ENCODE measurements at places on chromosomes 16 and 17. TPM values are rescaled to one million over a fixed set of nuclear protein-coding genes. Genes with fewer than 3 reads are reported as not detected.
A peak's percentile ranks its signal among the peaks of the same experiment; 100 is the strongest.

DNA sequence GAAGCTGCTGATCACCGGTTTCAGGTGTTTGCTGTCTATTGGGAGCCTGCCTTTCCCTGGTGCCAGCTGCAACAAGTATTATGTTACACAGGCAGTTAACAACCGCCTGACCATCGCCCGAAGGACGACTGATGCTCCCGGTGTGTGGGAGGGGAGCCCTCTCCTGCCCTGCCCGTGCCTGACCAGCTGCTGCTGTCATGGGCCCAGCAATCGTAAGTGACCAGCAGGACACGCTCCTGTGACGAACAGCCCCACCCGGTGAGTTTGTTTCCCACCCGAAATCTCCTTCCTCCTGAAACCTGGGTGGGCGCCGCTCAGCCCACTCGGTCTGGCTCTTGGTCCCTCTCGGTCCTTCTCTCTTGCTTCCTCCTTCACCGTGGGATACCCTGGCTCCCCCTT is 17.9 kb upstream of the UBE2I start:
- no peak overlapping the region for H3K4me3 ChIP-seq
- H3K27ac ChIP-seq: no peak overlapping the region
- no peaks in the 10 kb centered on the region for H3K4me1 ChIP-seq
- DNase-seq: no peak

DNA sequence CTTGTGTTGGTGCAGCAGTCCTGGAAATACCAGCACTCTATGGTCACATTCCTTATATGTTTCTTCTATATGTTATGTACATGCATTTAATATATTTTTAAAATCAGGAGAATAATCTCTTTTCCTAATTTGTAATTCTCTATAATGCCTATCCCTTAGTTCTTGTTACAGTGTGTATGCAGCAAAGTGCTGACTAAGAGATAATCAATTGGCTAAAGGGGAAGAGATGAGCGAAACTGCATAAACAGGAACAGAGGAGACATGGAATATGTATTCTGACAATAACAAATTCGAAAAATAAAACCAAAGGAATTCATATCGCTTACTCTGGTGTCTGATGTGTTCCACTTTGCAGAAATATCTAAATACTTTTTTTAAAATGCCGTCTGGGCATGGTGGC is 41.7 kb downstream of the SYNRG start:
- H3K4me1 ChIP-seq: no peaks in the 10 kb centered on the region

GRCh38 chr17:8629371-8630226 is 926 bp downstream of the MYH10 start:
- peak overlapping the region; percentile 96 for H3K4me3 ChIP-seq
- no peaks in the 10 kb centered on the region for H3K36me3 ChIP-seq
- H3K27me3 ChIP-seq: no peaks in the 10 kb centered on the region
- DNase-seq: peak; percentile 59

The ZNF764 gene
- total RNA-seq: 8.5 TPM

DNA sequence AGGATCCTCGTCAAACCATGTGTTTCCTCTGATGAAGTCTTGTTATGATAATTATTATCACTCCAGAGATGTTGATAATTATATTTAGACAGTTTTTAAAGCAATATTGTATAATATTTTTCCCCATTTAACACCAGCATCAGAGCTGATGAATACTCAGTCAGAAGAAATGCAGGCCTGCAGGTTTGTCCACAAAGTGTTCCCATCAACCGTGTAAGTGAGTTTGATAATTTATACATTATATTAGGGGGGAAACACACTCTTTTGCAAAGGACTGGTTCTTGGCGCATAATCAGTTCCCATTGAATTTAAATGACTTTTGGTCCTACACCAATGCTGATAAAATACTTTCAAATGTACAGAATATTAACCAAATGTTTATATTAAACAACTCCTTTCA is 454.8 kb downstream of the TOX3 start:
- no peaks in the 10 kb centered on the region for H3K27me3 ChIP-seq
- no peak for DNase-seq
- no peaks in the 10 kb centered on the region for H3K4me1 ChIP-seq
- no peaks in the 10 kb centered on the region for H3K36me3 ChIP-seq

DNA sequence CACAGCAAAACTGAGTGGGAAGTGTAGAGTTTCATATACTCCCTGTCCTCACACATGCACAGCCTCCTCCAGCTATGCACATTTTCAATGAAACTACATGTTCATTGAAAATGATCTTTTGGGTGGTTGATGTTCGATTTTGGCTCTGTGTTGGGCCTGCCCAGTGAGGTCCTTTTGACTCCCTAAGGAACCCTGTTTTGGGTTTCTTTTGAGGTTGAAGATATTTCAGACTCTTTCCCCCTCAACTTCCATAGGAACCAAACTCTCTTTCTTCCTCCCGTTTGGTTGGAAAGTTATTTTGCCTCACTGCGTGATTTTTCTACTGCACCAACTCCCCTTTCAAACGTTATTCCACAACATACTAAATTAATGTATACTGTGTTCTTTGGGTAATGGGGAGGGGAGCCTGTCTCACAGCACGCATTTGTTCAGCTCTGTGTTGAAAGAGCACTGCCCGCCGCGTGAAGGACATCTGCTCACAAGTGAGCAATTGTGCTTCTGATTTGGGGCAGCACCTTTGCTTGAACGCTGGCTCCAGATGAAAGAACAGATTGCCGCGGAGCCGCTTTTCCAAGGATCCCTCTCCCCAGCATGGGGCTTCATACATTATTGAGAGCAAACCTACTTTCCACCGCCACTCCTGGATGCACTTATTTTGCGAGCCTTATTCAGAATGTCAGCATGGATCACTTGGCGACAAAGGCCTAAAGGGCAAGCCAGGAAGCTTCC is 385.9 kb downstream of the WWOX start:
- no peak for DNase-seq
- no peaks in the 10 kb centered on the region for H3K4me1 ChIP-seq
- no peak overlapping the region for H3K4me3 ChIP-seq
- H3K36me3 ChIP-seq: no peaks in the 10 kb centered on the region

The FNDC8 gene
- total RNA-seq: not detected

The DBNDD1 gene
- 1.1 TPM for total RNA-seq

The NME3 gene
- total RNA-seq: 33.0 TPM

- DNase-seq: no peak
- H3K27me3 ChIP-seq: no peaks in the 10 kb centered on the region
- no peaks in the 10 kb centered on the region for H3K36me3 ChIP-seq
Measured at GRCh38 chr17:72122010-72122764, 1.4 kb downstream of the SOX9 start.

DNA sequence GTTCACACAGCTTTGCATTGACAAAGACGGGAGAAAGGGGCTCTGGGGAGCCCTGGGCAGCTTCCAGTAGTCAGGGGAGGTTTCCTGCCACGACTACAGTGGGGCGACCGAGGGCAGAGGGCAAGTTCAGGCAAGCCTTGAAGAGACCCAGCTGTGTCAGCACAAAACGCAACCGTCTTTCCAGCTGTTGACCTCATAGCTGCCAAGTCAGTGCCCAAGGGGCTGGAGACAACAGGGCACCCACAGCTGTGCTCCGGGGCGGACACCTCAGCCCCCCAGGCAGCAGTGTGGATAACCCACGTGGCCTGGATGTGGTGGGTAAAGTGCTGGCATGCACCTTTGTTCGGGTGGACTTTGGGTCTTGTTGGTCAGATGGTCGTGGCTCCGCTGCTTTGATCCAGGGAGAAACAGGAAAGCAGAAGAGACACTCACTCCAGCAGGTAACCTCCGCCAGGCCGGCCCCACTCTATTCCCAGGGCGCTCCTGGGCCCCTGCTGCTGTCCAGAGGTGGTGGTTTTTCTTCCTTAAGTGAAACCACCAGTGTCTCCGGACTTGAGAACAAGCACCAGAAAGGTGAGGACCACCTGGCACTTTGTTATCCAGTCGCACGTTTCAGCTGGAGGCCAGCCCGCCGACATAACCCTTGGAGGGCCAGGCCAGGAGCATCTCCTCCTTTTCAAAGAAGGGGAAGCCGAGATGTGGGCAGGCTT is 17.6 kb upstream of the CBX2 start:
- H3K27ac ChIP-seq: no peak overlapping the region
- no peaks in the 10 kb centered on the region for H3K4me1 ChIP-seq
- no peak overlapping the region for H3K4me3 ChIP-seq
- H3K36me3 ChIP-seq: no peaks in the 10 kb centered on the region

DNA sequence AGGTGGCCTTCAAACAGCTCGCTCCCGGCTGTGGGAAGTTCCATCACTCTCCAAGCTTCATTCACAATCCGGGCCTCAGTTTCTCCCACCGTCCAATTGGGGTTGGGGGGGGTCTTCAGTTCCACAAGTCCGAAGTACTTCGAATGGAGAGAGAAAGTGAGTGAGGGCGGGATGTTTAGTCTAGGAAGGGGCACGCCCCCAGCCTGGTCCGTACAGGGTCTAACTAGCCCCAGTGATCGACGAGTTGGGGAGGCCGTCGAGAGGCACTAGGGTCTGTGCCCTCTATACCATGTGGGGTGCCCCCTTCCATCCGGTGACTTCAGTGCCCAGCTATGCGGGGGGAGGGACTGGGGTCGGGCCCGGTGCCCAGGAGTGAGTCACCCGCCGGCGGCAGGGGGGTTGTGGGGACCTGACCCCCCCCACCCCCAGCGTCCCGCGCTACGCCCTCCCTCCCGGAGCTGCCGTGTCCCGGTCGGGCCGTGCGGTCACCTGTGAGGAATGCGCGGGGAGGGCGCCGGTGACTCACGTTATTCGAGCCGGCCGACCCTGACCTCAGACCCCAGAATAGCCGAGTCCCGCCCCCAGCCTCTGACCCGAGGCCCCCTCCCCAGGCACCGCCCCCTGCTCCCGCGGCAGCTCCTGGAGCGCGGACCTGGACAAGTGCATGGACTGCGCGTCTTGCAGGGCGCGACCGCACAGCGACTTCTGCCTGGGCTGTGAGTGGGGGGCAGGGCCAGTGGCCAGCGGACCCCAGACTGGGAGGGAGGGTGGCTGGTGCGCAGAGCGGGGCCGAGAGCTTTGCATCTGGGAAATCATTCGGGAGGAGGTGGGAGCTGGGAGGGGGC is 658 bp downstream of the TNFRSF12A start:
- H3K36me3 ChIP-seq: no peaks in the 10 kb centered on the region
- H3K4me1 ChIP-seq: no peaks in the 10 kb centered on the region
- peaks cover 2% of the 10 kb centered on the region for H3K27me3 ChIP-seq
- H3K27ac ChIP-seq: peak overlapping the region; percentile 98
- peak overlapping the region; percentile 87 for H3K4me3 ChIP-seq

- no peaks in the 10 kb centered on the region for H3K4me1 ChIP-seq
- no peaks in the 10 kb centered on the region for H3K36me3 ChIP-seq
- no peaks in the 10 kb centered on the region for H3K27me3 ChIP-seq
- no peak overlapping the region for H3K27ac ChIP-seq
- no peak overlapping the region for H3K4me3 ChIP-seq
Measured at GRCh38 chr17:64354824-64355535, 35.7 kb downstream of the PECAM1 start.

The NPIPA7 gene
- total RNA-seq: 25.3 TPM

- H3K4me3 ChIP-seq: no peak overlapping the region
- no peaks in the 10 kb centered on the region for H3K27me3 ChIP-seq
- H3K36me3 ChIP-seq: no peaks in the 10 kb centered on the region
- no peaks in the 10 kb centered on the region for H3K4me1 ChIP-seq
- DNase-seq: no peak
Measured at GRCh38 chr16:8887952-8888560, 5.9 kb downstream of the LITAFD start.

- DNase-seq: no peak
- H3K27ac ChIP-seq: no peak overlapping the region
- no peaks in the 10 kb centered on the region for H3K36me3 ChIP-seq
- H3K4me3 ChIP-seq: no peak overlapping the region
- H3K27me3 ChIP-seq: no peaks in the 10 kb centered on the region
- no peaks in the 10 kb centered on the region for H3K4me1 ChIP-seq
Measured at GRCh38 chr16:53510704-53511070, 7.7 kb upstream of the AKTIP start.

GRCh38 chr16:65120831-65121721 is 787 bp downstream of the CDH11 start:
- no peaks in the 10 kb centered on the region for H3K27me3 ChIP-seq
- peak overlapping the region; percentile 37 for H3K27ac ChIP-seq
- no peaks in the 10 kb centered on the region for H3K36me3 ChIP-seq
- H3K4me1 ChIP-seq: peaks cover 4% of the 10 kb centered on the region
- DNase-seq: peak; percentile 51

The CRHR1 gene
- not detected for total RNA-seq

The PDF gene
- total RNA-seq: 5.7 TPM

DNA sequence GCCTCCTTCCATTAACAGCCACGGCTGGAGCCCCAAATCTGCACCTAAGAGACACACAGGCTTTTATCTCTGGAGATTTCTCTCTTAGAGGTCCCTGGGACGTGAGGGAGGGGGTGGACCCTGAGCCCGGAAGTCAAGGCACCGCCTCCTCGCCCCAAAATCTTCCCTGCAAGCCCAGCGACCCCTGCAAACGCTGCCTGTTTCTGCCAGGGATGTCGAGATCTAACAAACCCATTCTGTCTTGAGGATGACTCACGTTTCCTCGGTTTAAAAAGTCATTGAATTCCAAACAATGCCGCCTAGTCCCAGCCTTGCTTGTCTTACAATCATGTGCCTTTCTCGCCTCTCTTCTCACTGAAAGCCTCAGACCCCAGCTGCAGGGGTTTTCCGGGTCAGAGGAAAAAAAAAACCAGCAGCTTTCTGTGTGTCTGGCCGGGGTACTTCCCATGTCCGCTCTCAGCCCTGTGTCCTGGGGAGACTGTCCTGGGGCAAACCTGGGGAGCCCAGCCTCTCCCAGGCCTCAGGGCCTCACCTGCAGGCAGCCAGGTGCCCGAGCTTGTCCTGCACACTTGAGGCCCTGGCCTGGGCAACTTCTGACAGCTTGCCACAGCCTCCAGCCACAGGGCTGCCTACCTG is 15.4 kb downstream of the ARL2BP start:
- H3K27me3 ChIP-seq: no peaks in the 10 kb centered on the region
- H3K4me1 ChIP-seq: no peaks in the 10 kb centered on the region
- DNase-seq: no peak

- H3K27me3 ChIP-seq: no peaks in the 10 kb centered on the region
- H3K4me3 ChIP-seq: no peak overlapping the region
- H3K4me1 ChIP-seq: no peaks in the 10 kb centered on the region
Measured at GRCh38 chr16:82655072-82655714, 28.4 kb downstream of the CDH13 start.

- no peaks in the 10 kb centered on the region for H3K36me3 ChIP-seq
- H3K27me3 ChIP-seq: no peaks in the 10 kb centered on the region
- no peak for DNase-seq
- H3K27ac ChIP-seq: no peak overlapping the region
Measured at GRCh38 chr17:83146347-83146746, 66.9 kb downstream of the METRNL start.

DNA sequence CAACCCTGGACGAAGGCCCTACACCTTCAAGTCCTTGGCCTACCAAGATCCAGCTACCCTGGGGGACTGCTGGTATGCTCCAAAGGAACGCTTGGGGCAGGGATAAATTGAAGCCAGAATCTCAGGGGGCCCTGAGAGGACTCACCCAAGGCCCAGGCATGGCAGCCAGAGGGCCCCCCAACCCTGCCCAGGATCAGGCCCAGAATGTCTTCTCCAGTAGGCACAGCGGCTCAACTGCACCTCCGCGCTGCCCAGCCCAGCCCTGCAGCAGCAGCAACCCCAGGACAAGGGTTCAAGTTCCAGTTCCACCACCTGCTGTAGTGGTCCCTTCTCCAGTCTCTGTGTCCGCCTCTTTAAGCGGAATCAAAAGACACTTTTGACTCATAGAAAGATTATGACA is 2.2 kb downstream of the TFAP4 start:
- no peak overlapping the region for H3K4me3 ChIP-seq
- no peak overlapping the region for H3K27ac ChIP-seq
- no peaks in the 10 kb centered on the region for H3K4me1 ChIP-seq

- H3K4me1 ChIP-seq: no peaks in the 10 kb centered on the region
- no peaks in the 10 kb centered on the region for H3K36me3 ChIP-seq
- no peak overlapping the region for H3K4me3 ChIP-seq
- DNase-seq: no peak
- no peaks in the 10 kb centered on the region for H3K27me3 ChIP-seq
- no peak overlapping the region for H3K27ac ChIP-seq
Measured at GRCh38 chr16:66402166-66402565, 24.9 kb upstream of the BEAN1 start.

The SMTNL2 gene
- total RNA-seq: 0.49 TPM

All from aorta (tissue), 5 donors.